Activated effector memory CD4-positive, alpha-beta T cell treated with Interleukin-2 at 50 U/mL for 16 hours (primary cell): ENCODE measurements at places on chromosomes 1 and 21.
A peak's percentile ranks its signal among the peaks of the same experiment; 100 is the strongest.

- peak; percentile 58 for DNase-seq
Observed at GRCh38 chr1:227728059-227728891, 6.8 kb downstream of the JMJD4 start.

DNA sequence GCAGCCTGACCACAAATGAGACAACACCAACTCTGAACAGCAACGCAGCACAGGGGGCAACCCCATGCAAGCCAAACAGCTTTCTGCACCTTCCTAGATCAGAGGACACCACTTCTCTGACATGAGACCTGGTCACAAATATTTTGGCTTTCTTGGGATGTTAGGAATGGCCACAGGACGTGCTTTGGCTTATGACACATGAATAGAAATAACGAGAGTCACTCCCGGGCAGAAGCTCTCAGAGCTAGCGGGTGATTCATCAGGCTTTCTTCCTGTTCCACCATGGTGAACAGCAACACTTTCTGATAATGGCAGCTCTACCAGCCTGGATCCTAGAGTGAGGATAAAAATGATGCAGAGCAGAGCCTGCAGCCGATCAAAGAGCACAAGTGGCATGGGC, 39.4 kb downstream of the PAFAH2 start:
- DNase-seq: no peak

DNA sequence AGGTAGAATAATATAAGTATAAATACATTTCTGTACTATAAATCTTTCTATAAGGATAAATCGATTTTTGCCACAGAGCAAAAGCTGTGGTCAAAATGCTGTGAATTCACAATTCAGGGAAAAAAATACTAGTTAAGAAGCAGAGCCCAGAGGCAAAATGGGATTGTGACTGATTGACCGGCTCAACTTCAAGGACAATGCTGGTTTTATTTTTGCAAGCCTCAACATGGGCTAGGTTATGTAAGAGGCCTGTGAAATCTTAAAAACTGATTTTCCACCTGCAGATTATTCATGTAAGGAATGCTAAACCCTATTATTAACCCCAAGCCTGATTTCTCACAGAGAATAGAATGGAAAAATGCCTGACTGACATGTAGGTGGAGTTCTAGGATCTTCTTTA, 155.1 kb downstream of the HHAT start:
- DNase-seq: no peak

DNA sequence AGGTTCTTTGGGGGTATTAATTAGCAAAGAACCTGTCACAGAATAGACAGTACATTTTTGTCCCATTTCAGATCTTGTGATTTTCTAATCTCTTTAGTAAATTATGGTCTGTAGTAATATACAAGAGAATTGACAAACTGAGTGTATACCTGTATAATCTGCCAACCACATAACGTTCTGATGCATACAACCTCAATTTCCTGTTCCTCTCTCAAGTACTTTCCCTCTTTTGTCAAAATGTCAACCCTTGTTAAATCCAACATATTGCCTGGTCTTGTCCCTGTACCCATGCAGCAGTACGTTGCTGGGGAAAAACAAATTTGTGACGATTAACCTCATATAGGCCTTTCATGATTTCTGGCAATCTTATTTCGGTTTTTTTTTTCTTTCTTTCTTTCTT, 1.1 kb downstream of the ARV1 start:
- DNase-seq: no peak

GRCh38 chr1:76725864-76726619, 141.2 kb upstream of the ST6GALNAC5 start:
- DNase-seq: no peak

DNA sequence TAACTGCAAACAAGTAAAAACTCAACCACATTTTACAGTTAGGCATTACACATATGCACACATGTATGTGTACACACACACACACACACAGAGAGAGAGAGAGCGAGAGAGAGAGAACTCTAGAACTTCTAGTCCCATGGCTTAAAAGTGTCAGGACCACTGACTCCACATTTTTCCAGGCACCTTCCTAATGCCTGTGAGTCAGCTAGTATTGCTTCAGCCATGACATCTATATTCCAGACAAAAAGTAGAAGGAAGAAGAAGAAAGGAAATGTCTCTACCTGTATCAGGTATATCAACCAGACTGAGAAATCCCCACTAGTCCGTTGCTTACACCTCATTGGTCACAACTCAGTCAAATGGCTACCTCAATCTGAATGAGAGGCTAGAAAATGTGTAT, 31.9 kb upstream of the TACSTD2 start:
- DNase-seq: no peak

GRCh38 chr1:162722036-162722435, 68.5 kb upstream of the HSD17B7 start:
- DNase-seq: no peak

DNA sequence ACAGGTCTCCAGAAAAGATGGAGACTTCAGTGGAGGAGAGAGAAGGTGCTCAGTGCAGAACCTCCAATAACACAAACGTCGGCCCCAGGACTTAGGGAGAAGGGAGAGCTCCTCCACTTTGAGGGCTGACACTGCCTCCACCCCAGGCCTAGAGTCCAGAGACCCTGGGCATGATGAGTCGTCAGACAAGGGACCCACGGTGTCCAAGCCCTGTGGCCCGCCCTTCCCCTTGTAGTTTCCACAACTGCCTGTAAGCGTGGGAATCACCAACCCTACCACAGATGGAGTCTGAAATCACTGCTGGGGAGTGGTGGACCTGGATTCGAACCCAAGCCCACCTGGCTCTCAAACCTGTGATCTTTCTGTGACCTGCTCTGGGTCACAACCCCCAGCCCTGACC, 281.1 kb downstream of the NPHP4 start:
- DNase-seq: no peak

GRCh38 chr1:80375109-80375508, 1368.6 kb upstream of the ADGRL4 start:
- DNase-seq: no peak

DNA sequence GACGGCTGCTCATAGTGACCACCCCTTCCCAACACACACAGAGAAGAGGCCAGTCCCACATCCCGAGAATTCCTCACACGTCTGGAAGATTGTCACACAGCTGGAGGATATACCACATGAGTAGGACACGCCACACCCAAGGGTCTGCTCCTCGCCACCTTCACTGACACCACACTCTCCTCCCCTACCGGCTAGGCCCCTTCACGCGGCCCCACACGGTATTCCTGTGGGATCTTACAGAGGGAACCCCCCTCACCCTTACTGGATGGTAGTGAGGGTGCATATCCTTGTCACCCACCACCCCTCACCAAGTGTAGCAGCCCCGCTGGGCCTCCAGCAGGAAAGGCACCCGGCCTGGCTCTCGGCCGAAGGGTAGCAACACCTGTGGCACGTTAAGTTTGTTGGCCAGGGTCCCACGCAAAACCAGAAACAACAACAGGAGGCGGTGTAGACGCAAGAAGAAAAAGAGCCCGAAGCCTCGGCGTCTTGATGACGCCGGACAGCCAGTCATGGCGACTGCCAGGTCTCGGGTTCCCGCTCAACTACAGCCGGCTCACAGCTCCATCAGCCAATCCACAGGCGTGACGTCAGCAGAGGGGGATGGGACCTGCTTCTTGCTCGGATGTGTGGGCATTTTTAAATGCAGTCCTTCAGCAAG, at the start of gene NUP210L:
TSS of gene NUP210L (minus strand) at position 540 of the 658 bp plus-strand sequence.
- no peak for DNase-seq

DNA sequence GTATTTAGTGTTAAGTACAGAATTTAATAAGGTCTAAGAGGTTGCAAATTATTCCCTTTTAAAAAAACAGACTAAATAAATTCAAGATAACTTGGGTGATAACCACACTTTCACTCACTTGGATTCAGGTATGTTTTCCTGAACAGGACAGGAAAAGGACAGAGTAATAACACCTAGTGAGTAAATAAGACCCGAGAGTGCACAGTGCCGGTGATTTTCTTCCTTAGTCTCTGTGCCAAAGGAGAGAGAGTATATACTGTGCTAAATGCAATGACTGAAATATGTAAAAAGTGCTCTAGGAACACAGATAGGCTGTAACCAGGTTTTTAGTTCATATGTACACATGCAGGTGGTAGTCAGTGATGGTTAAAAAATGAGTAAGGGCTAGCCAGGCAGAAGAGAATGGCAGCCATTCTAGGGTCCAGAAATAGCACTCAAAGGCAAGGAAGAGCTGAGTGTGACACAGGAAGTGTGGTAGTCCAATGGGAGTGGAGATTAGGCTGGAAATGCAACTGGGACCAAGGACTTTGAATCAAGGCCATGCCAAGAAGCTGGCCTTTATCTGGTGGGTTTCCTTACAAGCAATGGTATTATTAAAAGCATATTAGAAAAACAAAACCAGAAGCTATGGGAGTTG, 58.1 kb downstream of the NRIP1 start:
- DNase-seq: no peak

- no peak for DNase-seq
Observed at GRCh38 chr1:68777851-68778250, 281.0 kb upstream of the DEPDC1 start.

GRCh38 chr21:38439426-38439825, 58.9 kb downstream of the ERG start:
- DNase-seq: no peak

DNA sequence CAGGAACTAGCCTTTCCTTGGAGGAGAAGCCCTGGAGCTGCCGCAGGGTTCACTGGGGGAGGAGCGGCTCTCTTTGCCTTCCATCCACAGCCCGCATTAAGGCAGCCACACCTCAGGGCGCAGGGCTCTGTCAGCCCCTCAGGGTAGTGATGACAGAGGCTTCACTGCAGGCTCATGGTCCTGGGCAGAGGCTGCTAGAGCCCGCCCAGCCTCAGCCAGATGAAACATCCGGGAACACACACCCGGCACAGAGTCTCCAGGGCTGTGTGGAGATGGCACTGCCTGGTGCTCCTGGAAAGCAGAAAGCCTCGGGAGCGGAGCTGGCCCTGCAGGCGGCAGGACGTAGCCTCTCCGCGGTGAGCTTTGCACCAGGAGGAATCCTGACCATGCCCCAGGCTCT, 29.4 kb upstream of the PEX10 start:
- no peak for DNase-seq

DNA sequence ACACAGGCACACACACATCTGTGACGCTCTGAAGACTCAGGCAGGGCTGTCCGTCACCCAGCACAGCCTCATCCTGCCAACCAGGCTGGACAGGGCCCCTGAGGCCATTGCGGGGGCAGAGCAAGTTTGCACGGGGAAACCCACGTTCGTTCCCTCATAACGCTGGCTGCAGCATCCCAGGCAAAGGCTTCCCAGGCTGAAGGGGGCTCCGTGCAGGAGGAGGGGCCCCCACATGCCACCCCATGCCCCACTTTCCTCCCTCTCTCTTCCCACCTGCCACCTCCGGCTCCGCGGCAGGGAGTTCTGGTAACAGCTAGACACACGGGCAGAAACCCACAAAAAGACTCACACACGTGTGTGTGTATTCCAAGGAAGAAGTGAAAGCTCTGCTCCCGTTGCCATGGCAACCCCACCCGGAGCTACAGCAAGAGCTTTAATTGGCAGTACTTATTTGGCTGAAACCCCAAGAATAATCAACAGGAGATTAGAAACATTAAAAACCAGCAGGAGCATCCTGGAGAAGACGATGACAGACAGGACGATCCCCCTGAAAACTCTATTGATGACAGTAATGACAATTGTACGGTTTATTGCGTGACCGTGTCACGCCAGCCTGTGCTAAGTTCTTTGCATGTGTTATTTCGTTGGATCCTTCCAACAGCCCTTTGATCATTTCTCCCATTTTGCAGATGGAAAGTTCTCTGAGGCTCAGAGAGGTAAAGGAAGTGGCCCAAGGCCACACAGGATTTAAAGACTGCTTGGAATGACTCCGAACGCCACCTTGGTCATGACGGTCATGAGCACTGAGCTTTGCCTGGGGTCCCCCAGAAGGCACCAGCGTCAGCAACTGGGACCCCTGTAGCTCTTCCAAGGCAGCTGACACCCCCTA, 247.1 kb downstream of the NPHP4 start:
- no peak for DNase-seq

- no peak for DNase-seq
Observed at GRCh38 chr1:160454371-160455152, 54.2 kb downstream of the VANGL2 start.

DNA sequence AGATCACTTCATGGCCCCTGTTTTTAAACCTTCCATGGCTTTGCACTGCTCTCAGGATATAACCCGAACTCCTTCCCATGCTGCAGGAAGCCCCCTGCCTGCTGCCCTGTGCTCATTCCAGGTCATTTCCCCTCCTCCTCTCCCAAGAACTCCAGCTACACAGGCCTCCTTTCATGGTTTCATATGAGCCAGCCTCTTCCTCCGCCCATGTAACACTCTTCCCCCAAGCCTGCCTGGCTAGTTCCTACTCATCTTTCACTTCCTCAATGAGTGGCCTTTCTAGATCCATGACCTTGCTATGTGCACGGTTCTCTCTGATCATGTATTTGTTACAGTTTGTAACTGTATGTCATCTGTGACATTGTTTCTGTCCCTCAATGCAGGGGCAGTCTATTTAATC, 3.1 kb upstream of the NCF2 start:
- DNase-seq: no peak

- peak; percentile 15 for DNase-seq
Observed at GRCh38 chr1:26723013-26723991, 27.5 kb downstream of the ARID1A start.

DNA sequence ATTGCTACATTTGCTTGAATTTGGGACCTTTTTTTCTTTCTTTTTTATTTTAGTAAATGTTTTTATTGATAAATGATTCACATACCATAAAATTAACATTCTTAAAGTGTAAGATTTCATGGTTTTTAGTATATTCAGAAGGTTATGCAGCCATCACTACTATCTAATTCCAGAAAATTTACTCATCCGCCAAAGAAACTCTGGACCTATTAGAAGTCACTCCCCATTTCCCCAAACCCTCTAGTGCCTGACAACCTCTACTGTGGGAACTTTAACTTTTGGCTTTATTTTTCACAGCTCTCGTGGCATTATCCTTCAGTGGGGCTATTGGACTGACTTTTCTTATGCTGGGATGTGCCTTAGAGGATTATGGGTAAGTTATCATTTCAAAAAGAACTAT, 4.5 kb downstream of the LEPR start:
- DNase-seq: no peak

DNA sequence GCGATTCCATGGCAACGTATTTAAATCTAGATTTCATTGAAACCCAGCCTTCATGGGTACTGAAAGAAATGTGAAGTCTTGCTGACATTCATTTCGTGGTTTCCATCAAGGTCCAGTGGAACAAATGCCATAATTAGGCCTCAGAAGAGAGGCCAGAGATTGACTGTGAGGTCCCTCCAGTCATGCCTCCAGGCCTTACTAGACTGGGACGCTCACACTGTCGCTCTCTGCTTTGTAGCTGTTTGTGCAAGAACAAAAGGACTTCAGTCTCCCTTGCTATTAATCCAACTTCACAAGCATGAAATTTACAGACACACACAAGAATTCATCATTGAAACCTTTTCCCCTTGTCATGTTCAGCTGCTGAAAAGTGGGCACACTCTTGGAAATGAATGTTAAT, 180.4 kb upstream of the FOXD3 start:
- DNase-seq: no peak

DNA sequence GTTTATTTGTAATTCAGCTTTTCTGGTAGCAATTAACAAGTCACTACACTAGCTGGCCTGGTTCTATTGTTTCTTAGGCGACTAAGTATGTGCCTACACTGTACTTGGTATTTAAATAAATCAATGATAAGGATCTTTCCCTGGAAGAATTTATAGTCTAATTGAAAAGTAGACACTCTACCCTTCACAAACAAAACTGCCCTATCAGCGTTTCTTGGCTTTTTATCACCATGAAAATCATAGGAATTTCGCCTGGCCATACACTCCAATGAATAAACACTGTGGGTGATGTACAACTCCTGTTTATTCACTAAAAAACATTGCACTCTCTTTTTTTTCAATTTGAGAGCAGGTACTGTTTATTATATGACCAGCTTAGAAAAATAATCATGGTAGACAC, 702.9 kb upstream of the ADGRL2 start:
- DNase-seq: no peak
